ENCODE measurements at places on chromosomes 4 and X. TPM values are rescaled to one million over a fixed set of nuclear protein-coding genes. Genes with fewer than 3 reads are reported as not detected.

DNA sequence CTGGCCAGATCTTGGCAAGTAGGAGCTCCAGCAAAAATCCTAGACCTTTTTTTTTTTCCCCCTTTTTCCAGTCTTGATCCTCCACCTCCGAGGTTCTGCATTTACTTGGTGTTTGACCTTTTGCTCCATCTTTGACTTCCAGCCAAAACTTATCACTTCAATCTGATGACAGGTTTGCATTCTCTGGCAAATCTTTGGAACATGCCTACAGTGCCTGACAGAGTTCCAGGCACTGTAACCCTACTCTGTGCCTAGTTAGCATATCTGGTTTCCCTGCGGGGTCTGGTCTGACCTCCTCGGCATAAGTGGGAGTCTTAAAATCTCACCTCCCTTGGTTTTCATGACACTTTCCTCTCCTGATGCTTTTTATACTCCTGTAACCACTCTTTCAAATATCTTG lies 39.4 kb upstream of the NR3C2 start:
- no peak overlapping the region for H3K4me3 ChIP-seq
- no peak overlapping the region for H3K27ac ChIP-seq
- H3K36me3 ChIP-seq = no peaks in the 10 kb centered on the region

The MTNR1A gene
- total RNA-seq = 1.6 TPM

- peak; percentile 48 for DNase-seq
- H3K4me3 ChIP-seq = no peak overlapping the region
- H3K27me3 ChIP-seq = no peaks in the 10 kb centered on the region
- no peaks in the 10 kb centered on the region for H3K4me1 ChIP-seq
- H3K27ac ChIP-seq = no peak overlapping the region
- no peaks in the 10 kb centered on the region for H3K36me3 ChIP-seq
These were observed 39.3 kb upstream of the LPAR4 start for GRCh38 chrX:78708262-78708661.

DNA sequence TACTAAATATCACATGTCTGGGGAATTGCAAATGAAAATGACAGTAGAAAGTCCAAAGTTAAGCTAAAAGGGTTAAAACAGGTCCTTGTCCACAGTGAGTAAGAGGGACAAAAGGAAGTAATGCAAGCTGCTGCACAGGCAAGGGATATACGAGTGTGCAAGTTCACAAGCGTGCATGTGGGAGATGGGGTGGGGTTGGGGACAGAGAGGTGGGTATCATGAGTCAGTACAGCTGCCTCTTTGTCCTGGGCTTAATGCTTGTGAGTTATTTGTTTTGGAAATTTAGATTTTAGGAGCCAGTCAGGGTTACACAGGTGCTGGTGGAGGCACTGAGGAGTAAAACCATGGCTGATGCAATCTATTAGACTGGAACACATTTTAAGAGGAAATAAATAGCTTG lies 3.3 kb upstream of the GPRASP2 start:
- no peak overlapping the region for H3K4me3 ChIP-seq
- DNase-seq = no peak
- no peaks in the 10 kb centered on the region for H3K4me1 ChIP-seq
- H3K27ac ChIP-seq = no peak overlapping the region
- no peaks in the 10 kb centered on the region for H3K36me3 ChIP-seq

GRCh38 chrX:44871114-44871645 lies 1.8 kb upstream of the KDM6A start:
- H3K4me1 ChIP-seq = no peaks in the 10 kb centered on the region
- peak; percentile 39 for DNase-seq
- peak overlapping the region; percentile 82 for H3K27ac ChIP-seq
- H3K27me3 ChIP-seq = no peaks in the 10 kb centered on the region

DNA sequence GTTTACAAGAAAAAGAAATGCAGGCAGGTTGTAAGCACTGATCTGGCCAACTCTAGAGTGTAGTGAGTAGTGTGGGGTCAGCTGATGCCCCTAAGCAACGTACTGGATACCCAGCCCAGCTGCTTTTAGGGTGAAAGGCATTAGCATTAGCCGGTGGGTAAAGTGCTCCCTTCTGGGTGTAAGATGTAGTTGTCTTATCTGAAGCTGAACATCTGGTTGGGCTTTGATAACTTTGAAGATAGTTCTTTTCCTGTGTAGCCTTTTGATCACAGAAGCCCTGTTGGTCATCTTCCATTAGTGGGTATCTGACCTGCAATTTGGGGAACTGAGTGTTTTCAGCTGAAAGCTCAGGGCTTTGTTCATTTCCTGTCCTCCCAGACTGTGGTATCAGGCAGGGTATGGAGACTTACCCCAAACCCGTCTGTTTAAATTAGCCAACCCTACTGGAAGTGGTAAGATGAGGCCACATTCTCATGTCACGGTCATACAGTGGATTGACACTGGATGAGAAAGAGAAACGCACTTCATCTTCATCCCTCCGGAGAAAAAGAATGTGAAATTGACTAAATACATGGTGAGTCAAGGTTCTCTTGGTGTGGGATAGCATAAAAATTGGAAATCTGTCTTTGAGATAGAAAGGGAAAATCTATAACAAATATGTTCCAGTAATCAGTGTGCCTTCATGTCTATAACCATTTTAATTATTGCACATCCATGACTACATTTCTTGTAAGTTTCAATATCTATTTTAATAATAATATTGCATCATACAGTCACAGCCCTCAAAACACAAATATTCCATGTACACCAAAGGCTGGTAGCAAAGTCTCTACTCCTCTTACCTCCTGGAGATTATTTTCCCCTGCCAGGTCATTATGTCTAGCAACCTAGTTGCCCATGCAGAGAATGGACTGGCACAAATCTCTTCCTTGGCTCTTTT lies 8.7 kb downstream of the RHOH start:
- H3K36me3 ChIP-seq = no peaks in the 10 kb centered on the region
- no peak overlapping the region for H3K4me3 ChIP-seq
- no peaks in the 10 kb centered on the region for H3K27me3 ChIP-seq
- H3K4me1 ChIP-seq = peaks cover 7% of the 10 kb centered on the region
- no peak for DNase-seq

DNA sequence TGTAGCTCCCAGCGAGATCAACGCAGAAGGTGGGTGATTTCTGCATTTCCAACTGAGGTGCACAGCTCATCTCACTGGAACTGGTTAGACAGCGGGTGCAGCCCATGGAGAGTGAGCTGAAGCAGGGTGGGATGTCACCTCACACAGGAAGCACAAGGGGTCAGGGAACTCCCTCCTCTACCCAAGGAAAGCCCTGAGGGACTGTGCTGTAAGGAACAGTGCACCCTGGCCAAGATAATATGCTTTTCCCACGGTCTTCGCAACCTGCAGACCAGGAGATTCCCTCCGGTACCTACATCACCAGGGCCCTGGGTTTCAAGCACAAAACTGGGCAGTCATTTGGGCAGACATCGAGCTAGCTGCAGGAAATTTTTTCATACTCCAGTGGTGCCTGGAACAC lies 216.4 kb upstream of the TET2 start:
- H3K4me3 ChIP-seq = no peak overlapping the region
- no peaks in the 10 kb centered on the region for H3K4me1 ChIP-seq
- no peak for DNase-seq
- no peak overlapping the region for H3K27ac ChIP-seq

DNA sequence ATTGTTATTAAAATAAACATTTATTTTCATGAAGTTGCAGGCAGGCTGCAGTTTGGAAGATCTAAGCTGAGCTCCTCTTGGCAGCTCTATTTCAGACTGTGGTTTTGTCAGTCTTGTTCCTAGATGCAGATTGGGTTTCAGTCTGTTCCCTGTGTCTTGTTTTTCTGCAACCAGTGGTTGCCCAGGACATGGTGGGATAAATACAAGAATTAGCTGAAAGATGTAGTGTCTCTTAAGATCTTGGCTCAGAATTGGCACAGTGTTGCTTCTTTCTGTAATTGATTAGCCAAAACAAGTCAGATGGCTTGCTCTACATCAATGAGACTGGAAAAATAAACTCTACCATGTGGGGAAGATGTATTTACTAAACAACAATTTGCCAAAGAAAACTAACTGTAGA lies 283.0 kb upstream of the BOD1L1 start:
- no peak for DNase-seq
- H3K36me3 ChIP-seq = no peaks in the 10 kb centered on the region
- peaks cover 9% of the 10 kb centered on the region for H3K4me1 ChIP-seq
- H3K27ac ChIP-seq = no peak overlapping the region
- no peaks in the 10 kb centered on the region for H3K27me3 ChIP-seq

DNA sequence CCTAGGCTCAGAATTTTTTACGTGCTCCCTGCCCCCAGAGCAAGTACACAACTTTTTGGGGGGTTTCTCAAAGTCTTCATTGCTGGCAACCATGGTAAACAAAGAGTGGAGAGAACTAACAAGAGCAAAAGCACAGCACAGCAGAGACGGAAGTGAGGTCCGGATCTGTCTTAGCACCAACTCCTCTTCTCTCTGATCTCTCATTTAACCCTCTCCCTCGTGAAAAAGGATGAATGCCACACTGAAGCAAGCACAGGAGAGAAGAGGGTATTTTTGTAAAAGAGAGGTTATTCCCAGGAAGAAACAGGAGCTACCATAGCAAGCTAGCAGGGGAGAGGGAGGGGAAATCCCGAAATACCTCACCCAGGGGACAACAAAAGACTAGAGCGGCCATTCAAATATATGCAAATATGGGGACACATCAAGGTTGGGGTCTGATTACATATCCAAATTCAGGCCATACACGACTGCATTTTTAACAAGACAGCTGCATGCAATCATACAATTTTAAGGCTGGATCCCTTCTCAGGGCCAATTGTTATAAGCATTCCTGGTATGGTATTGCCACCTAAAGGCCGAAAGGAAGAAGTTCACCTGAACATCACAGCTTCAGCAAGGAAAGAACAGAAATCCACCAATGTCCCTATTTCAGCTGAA lies 46.6 kb downstream of the CD40LG start:
- peak; percentile 49 for DNase-seq
- no peaks in the 10 kb centered on the region for H3K36me3 ChIP-seq
- H3K27me3 ChIP-seq = no peaks in the 10 kb centered on the region
- H3K27ac ChIP-seq = no peak overlapping the region
- H3K4me1 ChIP-seq = peaks cover 12% of the 10 kb centered on the region
- no peak overlapping the region for H3K4me3 ChIP-seq

- no peaks in the 10 kb centered on the region for H3K36me3 ChIP-seq
- no peaks in the 10 kb centered on the region for H3K27me3 ChIP-seq
- DNase-seq = no peak
- no peaks in the 10 kb centered on the region for H3K4me1 ChIP-seq
- H3K27ac ChIP-seq = no peak overlapping the region
These were observed 1441.2 kb downstream of the PCDH7 start for GRCh38 chr4:32161392-32161791.

GRCh38 chr4:138912704-138913340 lies 102.8 kb upstream of the NOCT start:
- DNase-seq = no peak
- no peak overlapping the region for H3K27ac ChIP-seq
- H3K27me3 ChIP-seq = peaks cover 62% of the 10 kb centered on the region
- H3K4me1 ChIP-seq = peaks cover 15% of the 10 kb centered on the region
- H3K4me3 ChIP-seq = no peak overlapping the region
- H3K36me3 ChIP-seq = no peaks in the 10 kb centered on the region

DNA sequence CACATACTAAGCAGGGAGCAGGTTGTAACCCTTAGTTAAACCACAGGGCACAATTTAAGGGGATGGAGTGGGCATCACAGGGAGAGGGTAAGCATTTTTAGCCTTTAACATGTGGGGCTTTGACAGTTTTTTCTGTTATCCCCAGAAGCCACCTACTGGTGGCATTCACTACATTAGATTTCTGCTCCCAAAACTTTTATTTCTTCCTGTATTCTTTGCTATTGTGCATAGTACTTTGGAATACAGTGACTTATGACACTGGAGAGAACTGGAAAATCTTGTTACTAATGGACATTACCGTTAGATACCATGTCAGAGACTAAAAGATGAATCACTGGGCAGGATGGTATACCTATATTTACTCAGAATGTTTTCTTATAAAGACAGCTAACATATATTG lies 7.3 kb downstream of the TRIM75 start:
- DNase-seq = peak; percentile 15
- H3K4me1 ChIP-seq = no peaks in the 10 kb centered on the region
- H3K36me3 ChIP-seq = no peaks in the 10 kb centered on the region

DNA sequence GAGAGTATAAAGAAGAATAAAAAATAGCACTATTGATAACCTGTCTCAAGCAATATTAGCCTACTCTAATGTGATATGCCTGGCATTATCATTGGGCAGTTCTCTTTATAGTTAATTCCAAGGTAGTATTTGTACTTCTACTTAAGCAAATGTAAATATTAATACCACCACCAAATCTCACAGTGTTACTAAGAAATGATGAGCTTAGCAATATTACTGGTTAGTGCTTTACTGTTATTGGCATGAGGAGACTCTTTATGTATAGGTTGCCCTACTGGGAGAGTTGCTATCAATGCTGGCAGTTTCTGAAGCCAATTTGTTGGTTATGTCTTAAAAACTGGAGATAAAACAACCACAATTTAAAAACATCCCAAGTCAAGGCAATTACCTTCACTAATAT lies 155.7 kb downstream of the CDS1 start:
- H3K27ac ChIP-seq = no peak overlapping the region
- H3K4me3 ChIP-seq = no peak overlapping the region
- no peaks in the 10 kb centered on the region for H3K4me1 ChIP-seq

DNA sequence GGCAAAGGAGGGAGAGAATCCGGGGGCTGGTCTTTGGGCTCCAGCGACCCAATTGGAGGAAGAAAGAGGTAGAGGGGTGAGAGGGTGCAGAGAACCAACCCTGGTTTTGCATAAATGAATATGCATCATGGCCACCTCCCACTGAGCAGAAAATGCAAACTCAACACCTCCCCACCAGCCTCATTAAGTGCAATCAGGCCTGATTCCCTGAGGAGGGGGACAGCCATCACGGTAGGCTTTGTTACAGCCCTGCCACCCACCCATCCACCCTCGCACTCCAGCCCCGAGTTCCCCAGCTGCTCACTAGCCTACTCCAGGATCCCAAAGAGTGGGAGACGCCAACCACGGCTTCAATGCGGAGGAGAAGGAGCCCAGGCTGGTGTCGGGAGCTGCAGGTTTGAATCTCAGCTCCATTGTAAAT lies 48.3 kb upstream of the MAN2B2 start:
- DNase-seq = no peak
- peaks cover 9% of the 10 kb centered on the region for H3K4me1 ChIP-seq
- no peak overlapping the region for H3K27ac ChIP-seq
- H3K36me3 ChIP-seq = no peaks in the 10 kb centered on the region

- no peaks in the 10 kb centered on the region for H3K36me3 ChIP-seq
- no peaks in the 10 kb centered on the region for H3K27me3 ChIP-seq
- no peak for DNase-seq
- peaks cover 8% of the 10 kb centered on the region for H3K4me1 ChIP-seq
- H3K27ac ChIP-seq = no peak overlapping the region
These were observed 764.7 kb upstream of the FRG1 start for GRCh38 chr4:189176002-189176401.

The NHSL2 gene
- total RNA-seq = 4.0 TPM
